ENCODE measurements at places on chromosomes 7 and 10.

DNA sequence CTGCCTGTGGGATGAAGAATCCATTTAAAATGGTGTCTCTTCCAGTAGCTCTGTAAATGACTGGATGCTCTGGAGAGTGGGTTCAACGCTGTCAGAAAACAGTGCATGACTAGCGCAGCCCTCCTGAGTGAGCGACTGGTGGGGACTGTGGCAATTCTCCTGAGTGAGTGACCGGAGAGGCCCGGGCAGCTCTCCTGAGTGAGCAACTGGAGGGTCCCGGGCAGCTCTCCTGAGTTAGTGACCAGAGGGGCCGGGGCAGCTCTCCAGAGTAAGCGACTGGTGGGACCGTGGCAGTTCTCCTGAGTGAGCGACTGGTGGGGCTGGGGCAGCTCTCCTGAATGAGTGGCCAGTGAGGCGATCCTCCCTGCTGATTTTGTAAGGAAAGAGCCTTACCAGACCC is 85.5 kb downstream of the WDR37 start:
- no peak for DNase-seq

DNA sequence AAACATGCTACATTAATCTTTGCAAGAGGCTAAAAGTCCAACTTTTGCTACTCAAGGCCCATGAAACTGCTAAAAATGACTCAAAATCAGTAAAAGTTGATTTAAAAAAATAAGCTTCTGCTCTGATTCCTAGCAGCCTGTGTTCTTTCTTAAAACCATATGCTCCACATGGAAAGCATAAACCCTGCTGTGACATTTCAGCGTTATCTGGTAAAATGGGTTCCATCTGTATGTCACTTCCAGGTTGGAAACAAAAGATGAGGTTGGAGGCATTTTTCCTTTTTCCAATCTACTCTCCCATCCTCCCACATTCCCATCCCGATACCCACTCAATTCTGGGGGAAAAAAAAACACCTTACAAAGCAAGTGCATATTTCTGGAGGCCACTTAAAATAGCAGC is 439.5 kb downstream of the NEBL start:
- no peak for DNase-seq

GRCh38 chr7:29723599-29723998 is 82.7 kb upstream of the WIPF3 start:
- DNase-seq, result no peak

DNA sequence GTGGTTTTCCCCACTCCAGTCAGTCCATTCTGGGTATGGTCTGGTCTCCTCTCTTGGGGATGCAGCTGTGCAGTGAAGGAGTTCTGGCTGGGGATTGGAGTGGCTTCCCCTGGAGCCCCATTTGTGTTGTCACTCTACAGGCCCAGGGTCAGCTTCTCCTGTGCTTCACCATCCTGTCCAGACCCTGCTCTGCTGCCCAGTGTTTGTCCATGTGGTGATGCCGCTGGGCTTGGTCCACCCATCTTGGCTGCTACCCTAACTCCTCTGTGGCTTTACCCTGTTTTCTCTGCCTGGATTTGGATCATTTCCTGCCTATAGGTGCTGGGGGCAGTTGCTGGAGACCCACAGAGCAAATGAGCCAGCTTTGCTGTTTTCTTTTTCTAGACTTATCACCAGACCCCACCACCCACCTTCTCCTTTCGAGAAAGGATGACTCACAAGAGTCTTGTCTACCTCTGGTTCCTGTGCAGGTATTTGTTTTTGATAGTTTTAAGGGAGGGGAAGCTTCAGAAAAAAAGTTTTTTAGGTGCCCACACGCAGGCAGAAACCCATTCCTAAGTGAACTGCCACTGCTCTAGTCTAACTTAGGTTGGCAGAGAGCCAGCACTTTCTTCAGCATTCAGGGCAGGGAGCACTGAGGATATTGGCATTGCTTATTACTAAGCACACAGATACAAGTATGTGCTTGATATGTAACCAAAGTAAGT is 8.5 kb downstream of the ZDHHC16 start:
- peak; percentile 20 for DNase-seq

GRCh38 chr10:78769526-78769925 is 299.2 kb upstream of the ZMIZ1 start:
- no peak for DNase-seq

DNA sequence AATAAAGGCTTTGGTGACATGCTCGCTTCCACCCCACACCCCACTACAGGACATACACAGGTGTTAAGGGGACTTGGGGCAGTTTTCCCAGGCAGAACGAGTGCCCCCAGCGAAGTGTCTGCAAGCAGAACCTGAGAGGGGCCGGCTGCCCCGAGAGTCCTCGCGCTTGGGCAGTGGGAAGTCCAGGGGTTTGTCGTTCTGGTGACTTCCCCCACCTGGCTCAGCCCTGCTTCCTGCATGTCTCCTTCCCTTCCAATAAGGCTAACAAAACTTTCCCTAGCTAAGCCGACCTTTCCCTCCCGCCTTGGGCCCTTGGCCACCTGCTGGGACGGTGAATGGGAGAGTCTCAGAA is 916 bp downstream of the VWA2 start:
- no peak for DNase-seq

DNA sequence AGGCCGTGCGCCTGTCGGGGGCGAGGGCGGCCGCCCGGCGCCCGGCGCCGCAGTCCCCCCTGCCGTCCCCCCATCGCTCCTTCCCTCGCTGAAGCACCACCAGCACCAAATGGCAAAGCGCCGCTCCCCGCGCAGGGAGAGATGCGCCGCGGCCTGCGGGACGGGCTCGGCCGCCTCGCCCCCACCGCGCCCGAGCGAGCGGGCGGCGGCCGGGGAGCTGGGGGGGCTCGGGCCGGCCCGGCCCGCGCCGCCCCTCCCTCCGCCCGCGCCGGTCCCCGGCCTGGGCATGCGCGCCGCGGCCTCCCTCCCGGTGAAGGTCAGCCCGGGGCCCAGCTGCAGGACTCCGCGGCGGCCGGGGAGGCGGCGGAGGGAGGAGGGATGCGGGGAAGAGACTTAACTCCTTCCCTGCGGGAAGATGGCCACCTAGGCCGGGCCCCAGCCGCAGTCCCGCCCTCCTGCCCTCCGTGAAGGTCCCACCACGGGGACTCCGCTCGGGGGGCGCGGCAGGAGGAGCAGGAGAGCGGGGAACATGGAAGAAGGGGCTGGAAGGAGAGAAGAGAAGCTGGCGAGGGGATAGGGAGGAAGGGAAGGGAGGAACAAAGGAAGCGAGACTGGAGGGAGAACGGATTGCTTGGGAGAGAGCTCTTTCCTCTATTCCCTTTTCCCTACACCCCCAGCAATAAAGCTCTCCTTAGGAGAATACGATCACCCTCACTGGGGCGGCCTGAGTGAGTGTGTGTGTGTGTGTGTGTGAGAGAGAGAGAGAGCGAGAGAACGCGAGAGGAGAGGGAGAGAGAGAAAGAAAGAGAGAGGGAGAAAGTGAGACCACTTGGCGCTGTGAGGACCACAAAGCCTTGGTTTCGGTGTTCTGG is 3.4 kb upstream of the SMARCD3 start:
- no peak for DNase-seq

- DNase-seq, result no peak
Observed at GRCh38 chr10:2012209-2012608, 274.9 kb upstream of the ADARB2 start.

GRCh38 chr7:155216475-155217272 is 81.0 kb upstream of the INSIG1 start:
- DNase-seq, result no peak

DNA sequence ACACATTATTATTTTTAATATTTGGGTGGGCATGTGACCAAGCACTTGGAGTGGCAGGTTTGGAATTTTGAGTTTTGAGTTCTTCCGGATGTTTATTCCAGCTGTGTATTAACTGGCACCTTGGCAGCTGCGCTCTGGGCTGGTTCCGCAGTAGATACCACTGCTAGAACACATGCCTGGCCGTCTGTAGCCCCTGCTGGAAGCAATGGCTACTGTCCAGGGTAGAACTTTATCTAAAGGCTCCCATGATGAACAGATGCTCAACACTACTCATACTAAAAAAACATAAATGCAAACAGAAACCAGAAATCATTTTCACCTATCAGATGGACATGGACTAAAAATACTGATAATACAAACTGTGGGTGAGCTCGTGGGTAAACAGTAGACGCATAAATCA is 19.4 kb upstream of the SH3PXD2A start:
- no peak for DNase-seq

DNA sequence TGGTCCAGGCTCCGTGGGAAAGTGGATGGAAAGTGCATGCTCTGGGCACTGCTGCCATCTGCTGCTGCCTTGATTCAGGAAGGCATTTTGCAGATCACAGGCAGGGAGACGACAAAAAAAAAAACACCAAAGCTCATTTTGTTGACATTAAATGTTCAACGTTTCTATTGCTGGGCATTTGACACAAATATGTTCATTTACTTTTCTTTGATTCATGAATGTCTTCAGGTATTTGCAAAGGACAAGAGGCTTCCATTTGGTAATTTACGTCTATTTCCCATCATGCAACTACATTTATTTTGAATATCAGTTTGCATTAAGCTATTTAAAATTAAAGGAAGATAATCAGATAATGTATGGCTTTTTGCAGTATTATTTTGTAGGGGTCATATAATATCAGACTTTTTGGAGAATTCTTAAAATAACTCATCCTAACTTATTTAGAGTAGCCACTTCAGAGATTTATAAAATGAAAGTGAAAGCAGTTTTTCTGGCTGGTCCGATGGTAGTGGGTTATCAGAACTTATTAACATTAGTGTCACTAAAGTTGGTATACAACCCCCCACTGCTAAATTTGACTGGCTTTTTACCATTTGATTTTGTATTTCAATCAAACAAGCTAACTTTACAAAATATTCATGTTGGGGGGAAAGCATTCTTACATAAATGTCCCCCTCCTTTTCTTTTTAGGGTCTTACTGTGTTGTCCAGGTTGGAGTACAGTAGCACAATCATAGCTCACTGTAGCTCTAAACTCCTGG is 65.3 kb downstream of the PDIA4 start:
- DNase-seq, result peak; percentile 53

DNA sequence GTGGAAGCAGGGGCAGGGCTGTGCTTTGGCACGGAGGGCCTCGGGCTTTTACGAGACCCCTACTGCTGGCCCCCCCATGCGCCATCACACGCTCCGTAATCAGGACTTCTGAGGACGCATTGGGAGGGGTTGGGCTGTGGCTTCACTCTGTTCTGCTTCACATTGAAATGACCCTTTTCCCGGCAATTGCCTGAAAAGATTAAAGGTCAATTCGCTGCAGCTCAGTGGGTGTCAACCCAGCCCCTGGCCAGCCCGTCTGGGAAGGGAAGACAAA is 41.7 kb upstream of the UBE3C start:
- DNase-seq, result no peak

DNA sequence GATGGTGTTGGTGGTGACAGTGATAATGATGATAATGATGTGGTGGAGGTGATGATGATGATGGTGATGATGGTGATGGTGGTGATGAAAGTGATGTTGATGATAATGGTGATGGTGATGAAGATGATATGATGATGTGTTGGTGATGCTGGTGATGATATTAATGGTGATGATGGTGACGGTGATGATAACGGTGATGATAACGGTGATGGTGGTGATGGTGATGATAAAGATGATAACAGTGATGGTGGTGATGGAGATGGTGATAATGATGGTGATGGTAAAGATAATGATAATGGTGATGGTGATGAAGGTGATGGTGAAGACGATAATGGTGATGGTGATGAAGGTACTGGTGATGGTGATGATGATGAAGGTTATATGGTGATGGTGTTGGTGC is 76.6 kb downstream of the UNCX start:
- DNase-seq, result no peak

DNA sequence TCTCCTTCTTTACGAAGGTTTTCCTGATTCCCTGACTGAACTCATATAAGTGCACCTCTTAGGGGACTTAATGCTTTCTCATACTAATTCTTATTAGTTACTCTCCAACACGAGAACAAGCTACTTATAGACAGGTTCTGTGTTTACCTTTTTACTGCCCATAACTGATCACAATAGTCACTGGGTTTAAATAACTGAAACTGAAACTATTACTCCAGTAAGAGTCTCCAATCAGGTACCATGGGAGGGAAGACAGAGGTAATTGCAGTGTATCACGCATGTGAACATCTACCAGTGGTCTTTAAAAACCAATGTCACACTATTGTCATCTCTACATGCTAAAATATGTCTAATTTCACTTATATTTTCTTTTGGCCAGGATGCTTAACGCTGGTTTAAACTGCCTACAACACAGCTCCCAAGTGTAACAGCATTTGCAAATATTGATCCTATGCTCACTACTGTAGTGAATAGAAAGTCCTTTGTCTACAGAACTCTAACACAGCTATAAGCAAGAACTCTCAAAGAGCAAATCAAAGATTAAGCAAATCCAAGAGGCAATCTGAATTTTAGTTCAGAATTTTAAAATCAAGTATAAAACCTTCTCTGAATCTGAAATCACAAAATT is 3.6 kb downstream of the GDI2 start:
- no peak for DNase-seq

GRCh38 chr10:118939211-118940007 is 90.1 kb upstream of the NANOS1 start:
- no peak for DNase-seq

Measured in stimulated activated CD4-positive, alpha-beta T cell treated with anti-CD3 and anti-CD28 coated beads, Interleukin-4, amount 100 ng/mL, for 48 hours (primary cell).